Regular cardiac myocyte (primary cell): ENCODE measurements at places on chromosomes 5 and 9. TPM values are rescaled to one million over a fixed set of nuclear protein-coding genes. Genes with fewer than 3 reads are reported as not detected.

LRRC70 gene
- total RNA-seq = 0.56 and 1.2 TPM in 2 replicates

SLC45A2 gene
- total RNA-seq = 0.28 TPM in 1 of 2 replicates, not detected in the other

C7 gene
- total RNA-seq = 0.96 and 24.8 TPM in 2 replicates

DAPK1 gene
- total RNA-seq = 12.5 and 19.7 TPM in 2 replicates

GZMA gene
- not detected in 2 replicates for total RNA-seq

SLC6A3 gene
- total RNA-seq = not detected in 2 replicates

MGAT4B gene
- total RNA-seq = 106 and 125 TPM in 2 replicates

PPP1R26 gene
- 11.0 and 13.2 TPM in 2 replicates for total RNA-seq
